ENCODE measurements at places on chromosomes 2 and 18.

- DNase-seq = no peak
Observed at GRCh38 chr2:64721320-64721623, 67.6 kb upstream of the SERTAD2 start.

GRCh38 chr18:37902344-37902743, 336.7 kb upstream of the CELF4 start:
- DNase-seq = no peak

DNA sequence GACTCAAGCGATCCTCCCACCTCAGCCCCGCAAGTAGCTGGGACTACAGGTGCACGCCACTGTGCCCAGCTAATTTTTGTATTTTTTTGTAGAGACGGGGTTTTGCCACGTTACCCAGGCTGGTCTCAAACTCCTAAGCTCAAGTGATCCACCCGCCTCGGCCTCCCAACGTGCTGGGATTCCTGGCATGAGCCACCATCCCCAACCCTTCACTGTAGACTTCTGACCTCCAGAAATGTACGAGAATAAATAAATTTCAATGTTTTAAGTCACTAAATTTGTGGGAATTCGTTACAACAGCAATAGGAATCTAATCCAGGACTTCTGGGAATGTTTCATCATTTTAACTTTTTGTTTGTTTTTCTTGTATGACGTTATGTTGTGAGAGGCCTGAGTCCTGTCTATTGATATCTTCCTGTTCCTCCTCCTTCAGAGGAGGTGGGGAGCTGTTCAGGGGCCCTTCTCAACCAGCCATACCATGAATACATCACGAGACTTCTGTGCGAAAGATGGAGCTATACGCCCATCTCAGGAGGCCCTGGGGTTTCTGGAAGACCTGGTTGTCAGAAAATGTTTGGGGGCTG, 40.0 kb downstream of the TEX44 start:
- DNase-seq = no peak

GRCh38 chr2:72003124-72003523, 144.5 kb downstream of the CYP26B1 start:
- DNase-seq = no peak

DNA sequence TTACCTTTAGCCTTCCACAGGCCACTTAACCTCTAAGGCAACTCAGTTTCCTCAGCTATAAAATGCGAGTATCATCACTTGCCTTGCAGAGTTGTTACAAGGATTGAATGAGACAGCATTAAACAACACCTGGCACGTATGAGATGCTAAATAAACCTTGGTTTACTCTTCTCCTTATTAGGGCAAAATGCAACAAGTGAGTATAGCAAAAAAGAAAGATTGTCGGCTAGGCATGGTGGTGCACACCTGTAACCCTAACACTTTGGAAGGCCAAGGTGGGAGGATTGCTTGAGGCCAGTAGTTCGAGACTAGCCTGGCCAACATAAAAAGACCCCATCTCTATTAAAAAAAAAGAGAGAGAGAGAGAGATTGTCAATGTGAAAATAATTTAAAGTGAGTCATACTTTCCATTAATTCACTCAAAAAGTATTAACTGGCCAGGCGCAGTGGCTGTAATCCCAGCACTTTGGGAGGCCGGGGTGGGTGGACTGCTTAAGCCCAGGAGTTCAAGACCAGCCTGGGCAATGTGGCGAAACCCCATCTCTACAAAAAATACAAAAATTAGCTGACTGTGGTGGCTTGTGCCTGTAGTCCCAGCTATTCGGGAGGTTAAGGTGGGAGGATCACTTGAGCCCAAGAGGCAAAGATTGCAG, 8.0 kb downstream of the ATAD2B start:
- no peak for DNase-seq

- no peak for DNase-seq
Observed at GRCh38 chr2:10449838-10450691, 1.9 kb upstream of the ODC1 start.

GRCh38 chr2:112891385-112891831, 19.6 kb upstream of the IL37 start:
- DNase-seq = no peak

DNA sequence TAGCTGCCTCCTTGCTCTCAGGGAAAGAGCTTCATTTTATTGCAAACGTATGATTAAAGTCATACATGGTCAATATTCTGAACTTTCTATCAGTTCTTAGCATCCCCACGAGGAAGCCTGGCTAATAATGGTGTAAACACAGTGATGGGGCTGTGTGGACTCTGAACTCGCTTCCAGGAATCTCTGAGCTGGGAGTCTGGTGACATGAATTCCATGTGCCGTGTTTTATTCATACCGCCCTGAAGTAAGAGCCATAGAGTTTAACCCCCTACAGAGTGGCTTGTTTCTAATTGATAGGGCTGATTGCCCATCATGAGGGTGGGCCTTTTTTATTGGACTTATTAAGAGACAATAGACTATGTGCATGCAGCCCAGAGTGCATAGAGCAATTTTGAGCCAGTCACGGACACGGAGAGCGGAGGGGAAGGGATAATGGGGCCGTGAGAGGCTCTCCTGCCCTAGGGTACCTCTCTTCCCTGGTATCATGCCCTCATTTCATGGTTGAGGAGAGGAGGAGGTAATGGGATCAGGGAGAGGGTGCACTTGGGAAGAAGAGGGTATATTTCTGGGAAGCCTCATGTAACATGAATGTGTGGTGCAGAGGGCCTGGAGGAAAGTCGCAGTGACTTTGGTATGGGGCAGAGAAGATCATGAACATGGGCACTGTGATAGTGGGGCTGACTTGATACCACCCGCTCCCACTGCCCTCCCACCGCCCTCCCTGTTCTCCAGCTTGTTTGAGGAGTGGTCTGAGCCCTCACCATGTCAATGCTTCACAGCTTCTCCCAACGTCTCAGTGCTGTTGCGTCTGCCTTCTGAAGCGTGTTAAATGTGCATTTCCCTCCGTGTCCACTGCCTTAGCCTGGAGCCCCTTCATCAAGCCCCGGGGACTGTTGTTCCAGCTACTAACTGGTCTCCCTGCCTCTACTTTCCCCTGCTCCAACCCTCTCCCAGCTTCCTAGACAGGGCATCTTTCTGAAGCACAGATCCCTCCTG, 73.2 kb downstream of the IL1R2 start:
- no peak for DNase-seq

DNA sequence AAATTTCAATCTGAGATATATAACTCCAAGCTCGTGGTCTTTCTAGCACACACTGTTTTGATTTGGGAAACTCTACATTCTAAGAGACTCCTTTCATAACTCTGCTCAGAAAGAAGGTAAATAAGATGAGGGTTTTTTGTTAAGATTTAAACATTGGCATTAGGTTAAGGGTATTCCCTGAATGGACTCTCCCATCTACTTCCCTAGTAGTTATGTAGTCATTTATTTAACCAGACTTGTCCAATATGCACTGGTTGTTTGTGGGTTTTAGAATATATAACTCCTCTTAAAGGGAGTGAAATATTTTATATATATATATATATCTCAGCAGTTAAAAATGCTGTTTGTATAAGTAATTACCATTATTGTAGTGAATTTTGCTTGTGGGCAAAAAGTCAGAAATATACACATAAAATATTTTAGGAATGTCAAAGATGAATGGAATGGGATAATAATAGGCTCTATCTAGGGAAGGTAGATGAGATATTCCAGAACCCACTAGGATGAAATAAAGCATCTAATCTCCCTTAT, 61.5 kb upstream of the WDR75 start:
- DNase-seq = no peak

GRCh38 chr2:173881461-173881860, 83.7 kb downstream of the SP3 start:
- no peak for DNase-seq

GRCh38 chr18:33957707-33958106, 267.0 kb downstream of the NOL4 start:
- no peak for DNase-seq

DNA sequence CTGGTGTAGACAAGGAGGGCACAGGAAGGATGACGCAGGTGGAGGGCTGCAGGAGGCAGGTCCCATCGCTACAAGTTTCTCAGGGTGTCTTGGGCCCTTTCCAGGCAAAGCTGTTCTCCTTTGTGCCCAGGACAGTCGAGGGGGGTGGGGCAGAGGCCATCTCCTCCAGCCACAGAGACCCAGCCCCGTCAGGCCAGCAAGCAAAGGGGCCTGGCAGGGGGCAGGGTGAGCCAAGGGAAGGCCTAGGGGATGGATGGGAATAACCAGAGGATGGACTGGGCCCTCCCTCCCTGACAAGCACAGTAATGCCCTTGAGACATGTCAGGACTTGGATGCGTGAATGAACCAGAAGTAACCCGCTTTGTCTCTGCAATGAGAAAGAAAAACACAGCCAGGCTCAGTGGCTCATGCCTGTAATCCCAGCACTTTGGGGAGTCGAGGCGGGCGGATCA, 6.3 kb downstream of the TCF23 start:
- DNase-seq = no peak

DNA sequence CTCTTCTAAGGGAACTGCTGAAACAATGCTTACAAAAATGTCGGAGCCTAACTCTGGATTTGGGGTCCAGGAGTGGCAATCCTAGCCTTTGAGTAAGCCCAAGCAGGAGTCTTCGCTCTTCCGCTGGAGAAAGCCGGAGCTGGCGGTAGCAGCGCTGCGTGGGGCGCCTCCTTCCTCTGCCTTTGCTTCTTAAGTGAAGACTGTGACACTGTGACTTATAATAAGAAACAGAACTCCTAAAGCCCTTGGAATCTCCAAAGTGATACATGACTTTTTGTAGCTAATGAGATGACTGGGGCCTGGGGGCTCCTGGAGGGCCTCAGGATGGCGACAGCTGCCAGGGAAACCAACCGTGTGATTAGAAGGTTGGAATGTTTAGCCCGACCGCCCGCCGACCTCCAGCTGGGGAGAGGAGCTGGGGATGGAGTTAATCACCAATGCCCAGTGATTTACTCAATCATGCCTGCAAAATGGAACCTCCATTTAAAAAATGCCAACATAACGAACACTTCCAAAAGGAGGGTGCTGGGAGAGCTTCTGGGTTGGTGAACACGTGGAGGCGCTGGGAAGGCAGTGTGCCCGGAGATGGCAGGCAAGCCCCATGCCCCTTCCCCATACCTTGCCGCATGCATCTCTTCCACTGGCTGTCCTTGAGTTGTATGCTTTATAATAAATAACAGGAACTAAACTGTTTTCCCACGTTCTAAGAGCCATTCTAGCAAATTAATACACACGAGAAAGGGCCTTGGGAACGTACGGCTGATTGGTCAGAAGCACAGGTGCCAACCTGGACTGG, 29.0 kb upstream of the MAL start:
- DNase-seq = no peak

DNA sequence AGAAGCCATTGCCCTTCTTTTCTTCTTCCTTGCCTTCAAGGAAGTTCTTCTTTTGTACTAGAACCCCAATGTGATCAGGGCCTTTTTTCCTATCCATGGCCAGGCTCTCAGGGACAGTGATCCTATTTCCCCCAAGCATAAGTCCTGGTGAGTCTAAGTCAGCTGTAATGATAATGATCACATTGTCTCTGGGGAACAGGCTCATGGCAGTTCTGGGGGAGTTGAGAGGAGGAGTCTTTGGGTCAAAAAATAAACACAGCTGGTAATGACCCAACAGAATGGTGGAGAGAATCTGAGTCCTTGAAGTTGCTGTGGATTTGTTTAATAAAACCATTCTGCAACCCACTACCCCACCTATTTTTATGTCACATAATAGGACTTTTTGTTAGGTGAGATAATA, 96.6 kb downstream of the SOCS6 start:
- no peak for DNase-seq

GRCh38 chr2:62577994-62578781, 72.2 kb upstream of the TMEM17 start:
- DNase-seq = no peak

DNA sequence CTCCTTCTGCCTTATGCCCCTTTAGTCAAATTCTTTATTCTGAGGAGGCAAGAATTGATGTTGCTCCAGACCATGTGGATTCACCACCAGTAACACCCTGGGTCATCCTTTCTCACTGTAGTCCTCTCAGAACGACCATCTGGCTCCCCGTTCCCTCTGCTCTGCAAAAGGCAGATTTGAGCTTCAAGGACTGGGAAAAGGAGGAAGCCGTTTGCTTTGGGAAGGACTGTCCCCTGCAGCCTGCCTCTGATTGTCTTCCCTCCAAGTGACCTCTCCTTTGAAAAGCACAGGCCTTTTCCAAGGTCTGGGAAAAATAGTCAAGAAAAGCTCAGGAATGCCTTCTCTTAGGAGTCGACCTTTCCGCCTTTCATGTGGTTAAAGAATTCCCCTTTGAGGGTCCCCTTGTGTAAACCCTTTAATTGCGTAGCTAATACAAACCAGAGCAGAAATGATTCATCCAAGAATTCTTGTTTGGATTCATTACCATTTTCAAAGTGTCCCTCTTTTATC, 130.1 kb upstream of the COPS8 start:
- DNase-seq = no peak

GRCh38 chr2:44348400-44348799, 12.9 kb downstream of the PREPL start:
- no peak for DNase-seq

DNA sequence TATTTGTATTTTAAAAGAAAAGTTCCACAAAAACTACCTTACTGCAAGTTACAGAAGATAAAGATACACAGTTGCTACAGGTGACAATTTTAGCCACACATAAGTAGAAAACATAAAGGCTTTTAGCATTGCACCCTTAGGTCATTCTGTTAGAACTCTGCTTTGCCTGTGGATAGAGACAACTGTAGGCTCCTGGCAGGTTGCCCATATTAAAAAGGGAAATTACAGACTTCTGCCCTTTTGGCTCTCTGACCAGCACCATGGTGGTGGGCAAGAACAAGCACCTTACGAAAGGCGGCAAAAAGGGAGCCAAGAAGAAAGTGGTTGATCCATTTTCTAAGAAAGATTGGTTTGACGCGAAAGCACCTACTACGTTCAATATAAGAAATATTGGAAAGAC, 223.3 kb downstream of the MC4R start:
- DNase-seq = no peak

- DNase-seq = no peak
Observed at GRCh38 chr18:5463390-5463789, 80.4 kb downstream of the EPB41L3 start.

GRCh38 chr18:57819671-57820460, 16.8 kb upstream of the ATP8B1 start:
- no peak for DNase-seq

DNA sequence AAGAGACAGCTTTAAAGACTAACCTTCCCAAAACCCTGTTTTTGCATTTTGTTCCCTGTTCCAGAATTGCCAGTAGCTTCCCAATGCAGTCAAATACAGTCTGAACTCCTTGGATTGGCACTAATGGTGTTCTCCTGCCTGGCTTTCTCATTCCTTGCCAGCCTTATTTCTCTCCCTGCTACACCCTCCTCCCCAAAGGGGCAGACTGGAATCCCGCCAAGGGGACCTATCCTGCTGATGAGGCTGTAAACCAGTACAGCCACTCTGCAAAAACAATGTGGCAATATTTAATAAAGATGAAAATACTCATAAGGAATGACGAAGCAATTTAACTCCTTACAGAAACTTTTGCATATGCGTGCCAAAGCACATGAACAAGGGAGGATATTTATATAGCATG, 4.5 kb upstream of the SLC4A5 start:
- no peak for DNase-seq

- no peak for DNase-seq
Observed at GRCh38 chr2:126399001-126399400, 257.0 kb upstream of the GYPC start.

GRCh38 chr2:240170883-240171282, 30.4 kb upstream of the OTOS start:
- no peak for DNase-seq

GRCh38 chr2:11122380-11122779, 32.9 kb upstream of the SLC66A3 start:
- no peak for DNase-seq
